Peyer's patch (tissue), 4 donors: ENCODE measurements at places on chromosomes 2 and 18. TPM values are rescaled to one million over a fixed set of nuclear protein-coding genes. Genes with fewer than 3 reads are reported as not detected.

UGT1A5 gene
- not detected for total RNA-seq

ST8SIA5 gene
- total RNA-seq: under 0.01 TPM

TEX44 gene
- not detected for total RNA-seq

GPBAR1 gene
- total RNA-seq: 4.3 TPM

ASB18 gene
- not detected for total RNA-seq

ABCG8 gene
- 31.5 TPM for total RNA-seq

DNA sequence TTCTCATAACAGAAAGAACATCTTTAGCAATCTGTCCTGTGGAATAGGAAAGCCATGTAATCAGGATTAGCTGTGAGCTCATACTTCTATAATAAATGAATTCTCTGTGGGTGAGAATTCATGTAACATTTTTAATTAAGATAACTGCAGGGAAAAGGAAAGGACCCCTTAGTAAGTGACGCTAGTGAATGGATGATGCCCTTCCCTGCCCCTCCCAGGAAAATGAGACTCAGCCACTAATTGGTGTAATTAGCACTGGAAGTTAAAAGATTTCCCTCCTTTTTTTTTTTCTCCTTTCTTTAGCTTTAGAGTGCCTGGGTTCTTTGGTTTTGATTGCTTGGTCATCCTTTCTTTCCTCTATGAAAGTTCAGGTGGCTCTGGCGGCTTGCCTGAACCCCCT lies 90.3 kb downstream of the VWA3B start:
- no peaks in the 10 kb centered on the region for H3K36me3 ChIP-seq
- H3K4me1 ChIP-seq: no peaks in the 10 kb centered on the region
- DNase-seq: no peak
- H3K4me3 ChIP-seq: no peak overlapping the region

DNA sequence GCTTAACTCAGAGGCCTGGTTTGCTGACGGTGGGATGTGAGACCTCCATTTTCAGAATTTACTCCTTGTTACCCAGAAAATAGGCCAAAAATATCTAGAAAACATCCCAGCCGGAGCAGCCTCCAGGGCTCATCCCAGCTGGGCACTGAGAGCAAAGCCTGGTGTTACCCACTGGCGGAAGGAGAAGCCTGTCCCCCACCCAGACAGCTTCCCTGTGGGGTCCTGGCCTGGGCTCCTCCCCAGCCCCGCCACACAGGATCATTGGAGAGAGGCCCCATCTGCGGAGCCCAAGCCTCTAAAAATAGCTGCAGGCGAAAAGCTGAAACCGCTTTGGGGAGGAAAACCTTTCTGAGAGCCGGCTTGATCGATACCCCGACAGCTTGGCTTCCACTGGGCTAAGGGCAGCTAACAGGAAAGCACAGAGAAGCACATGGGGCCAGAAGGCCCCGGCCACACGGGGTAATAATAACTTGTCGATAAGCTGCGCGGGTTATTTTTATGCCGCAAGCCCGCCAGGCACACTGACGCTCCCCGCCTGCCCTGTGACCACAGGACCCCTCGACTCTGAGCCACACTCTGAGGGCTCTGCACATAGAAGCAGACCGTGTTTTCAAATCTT lies 26.9 kb upstream of the FAHD2A start:
- H3K4me1 ChIP-seq: no peaks in the 10 kb centered on the region
- no peak for DNase-seq
- no peaks in the 10 kb centered on the region for H3K27me3 ChIP-seq
- H3K4me3 ChIP-seq: no peak overlapping the region

DNA sequence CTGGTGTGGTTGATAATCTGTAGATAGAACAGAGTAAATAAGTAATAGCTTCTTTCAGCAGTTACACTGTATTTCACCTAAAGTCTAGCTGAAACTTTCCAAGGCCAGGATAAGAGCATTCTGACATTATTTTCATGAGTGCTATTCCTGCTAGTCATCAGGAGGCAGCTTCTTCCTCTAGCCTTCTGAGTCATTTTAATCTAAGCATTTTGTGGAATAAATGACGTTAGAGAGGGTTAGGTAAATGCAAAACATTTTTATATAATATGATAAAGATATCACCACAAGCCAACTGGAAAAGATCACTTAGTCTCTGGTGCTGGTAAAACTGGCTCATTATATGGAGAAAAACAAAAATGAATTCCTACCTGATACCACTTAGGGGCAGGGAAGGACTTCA lies 138.5 kb downstream of the MEP1B start:
- H3K4me3 ChIP-seq: no peak overlapping the region
- no peak overlapping the region for H3K27ac ChIP-seq
- H3K4me1 ChIP-seq: no peaks in the 10 kb centered on the region
- H3K36me3 ChIP-seq: no peaks in the 10 kb centered on the region
- DNase-seq: no peak

GRCh38 chr18:3329471-3329870 lies 67.5 kb downstream of the MYL12B start:
- DNase-seq: no peak
- H3K27me3 ChIP-seq: no peaks in the 10 kb centered on the region
- H3K4me3 ChIP-seq: no peak overlapping the region
- no peak overlapping the region for H3K27ac ChIP-seq
- no peaks in the 10 kb centered on the region for H3K4me1 ChIP-seq

DNA sequence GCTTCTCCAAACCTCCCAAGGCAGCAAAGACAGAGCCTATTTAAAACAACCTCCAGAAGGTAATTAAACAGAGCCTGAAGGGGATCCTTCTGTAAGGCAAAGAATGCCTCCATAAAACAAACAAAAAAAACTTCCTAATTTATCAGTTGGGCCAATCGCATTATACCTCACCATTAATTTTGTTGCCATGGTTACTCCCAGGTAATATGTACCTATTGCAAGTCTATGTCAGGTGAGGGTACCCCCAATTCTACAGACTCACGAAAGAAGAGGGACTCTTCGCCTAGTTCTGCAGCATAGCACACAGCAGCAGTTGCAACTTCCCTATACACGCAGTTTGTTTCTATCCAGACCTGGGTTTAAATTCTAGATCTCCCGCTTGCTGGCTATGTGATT lies 38.8 kb downstream of the SFXN5 start:
- H3K4me1 ChIP-seq: no peaks in the 10 kb centered on the region
- peaks cover 9% of the 10 kb centered on the region for H3K36me3 ChIP-seq
- H3K27me3 ChIP-seq: no peaks in the 10 kb centered on the region
- no peak for DNase-seq
- H3K4me3 ChIP-seq: no peak overlapping the region

- H3K4me1 ChIP-seq: peaks cover 12% of the 10 kb centered on the region
- no peaks in the 10 kb centered on the region for H3K36me3 ChIP-seq
- no peak overlapping the region for H3K4me3 ChIP-seq
- H3K27me3 ChIP-seq: no peaks in the 10 kb centered on the region
Measured at GRCh38 chr2:8312221-8312620, 369.6 kb upstream of the ID2 start.

DNA sequence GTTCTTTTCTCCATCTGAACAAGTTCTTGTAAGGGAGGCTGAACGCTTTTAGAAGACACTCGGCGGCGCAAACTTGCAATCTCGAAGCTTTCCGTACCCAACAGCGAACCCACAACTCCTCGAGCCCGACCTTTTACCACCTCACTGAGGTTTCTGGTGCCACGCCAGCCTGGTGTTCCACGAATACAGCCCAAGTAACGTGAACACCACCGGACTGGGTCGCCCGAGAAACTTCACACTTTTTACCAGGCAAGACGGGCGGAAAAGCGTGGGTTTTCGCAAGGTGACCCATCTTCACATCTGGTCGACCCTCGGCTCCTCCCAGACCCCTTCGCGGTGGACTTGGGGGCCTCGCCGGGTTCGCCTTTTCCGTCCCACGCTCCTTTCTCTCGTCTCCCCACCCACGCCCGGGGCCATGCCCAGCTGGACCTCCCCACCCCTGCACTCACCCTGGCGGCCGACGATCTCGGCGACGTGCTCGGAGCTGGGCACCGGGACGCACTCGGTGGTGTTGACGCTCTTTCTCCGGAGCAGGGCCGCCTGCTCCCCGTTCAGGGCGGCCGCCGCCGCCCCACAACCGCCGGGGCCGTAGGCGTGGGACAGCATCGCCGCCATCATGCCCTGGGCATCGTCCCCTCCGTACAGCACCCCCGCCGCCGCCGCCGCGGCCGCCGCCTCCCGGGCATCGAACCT lies 1.2 kb downstream of the MEX3C start:
- H3K4me1 ChIP-seq: no peaks in the 10 kb centered on the region
- H3K4me3 ChIP-seq: peak overlapping the region; percentile 80
- no peaks in the 10 kb centered on the region for H3K36me3 ChIP-seq
- DNase-seq: peak; percentile 74

DNA sequence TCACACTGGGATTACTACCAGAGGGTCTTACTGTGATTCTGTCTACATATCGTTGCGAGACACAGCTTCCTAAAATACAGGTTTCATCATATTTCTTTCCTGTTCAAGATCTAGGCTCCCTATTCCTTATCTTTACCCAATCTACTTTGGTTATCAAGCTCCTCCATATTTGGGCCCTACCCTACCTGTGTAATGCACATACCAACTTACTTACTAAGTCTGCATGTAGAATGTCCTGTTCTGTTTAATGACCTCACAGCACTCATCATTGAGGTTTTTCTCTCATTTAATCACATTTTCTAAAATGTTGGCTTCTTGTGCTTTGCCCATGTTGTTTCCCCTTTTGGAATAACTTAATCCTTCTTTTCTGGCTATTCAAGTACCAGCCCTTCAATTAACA lies 551.1 kb downstream of the ZEB2 start:
- no peak overlapping the region for H3K27ac ChIP-seq
- DNase-seq: no peak
- H3K4me3 ChIP-seq: no peak overlapping the region
- H3K27me3 ChIP-seq: no peaks in the 10 kb centered on the region
- no peaks in the 10 kb centered on the region for H3K4me1 ChIP-seq

DNA sequence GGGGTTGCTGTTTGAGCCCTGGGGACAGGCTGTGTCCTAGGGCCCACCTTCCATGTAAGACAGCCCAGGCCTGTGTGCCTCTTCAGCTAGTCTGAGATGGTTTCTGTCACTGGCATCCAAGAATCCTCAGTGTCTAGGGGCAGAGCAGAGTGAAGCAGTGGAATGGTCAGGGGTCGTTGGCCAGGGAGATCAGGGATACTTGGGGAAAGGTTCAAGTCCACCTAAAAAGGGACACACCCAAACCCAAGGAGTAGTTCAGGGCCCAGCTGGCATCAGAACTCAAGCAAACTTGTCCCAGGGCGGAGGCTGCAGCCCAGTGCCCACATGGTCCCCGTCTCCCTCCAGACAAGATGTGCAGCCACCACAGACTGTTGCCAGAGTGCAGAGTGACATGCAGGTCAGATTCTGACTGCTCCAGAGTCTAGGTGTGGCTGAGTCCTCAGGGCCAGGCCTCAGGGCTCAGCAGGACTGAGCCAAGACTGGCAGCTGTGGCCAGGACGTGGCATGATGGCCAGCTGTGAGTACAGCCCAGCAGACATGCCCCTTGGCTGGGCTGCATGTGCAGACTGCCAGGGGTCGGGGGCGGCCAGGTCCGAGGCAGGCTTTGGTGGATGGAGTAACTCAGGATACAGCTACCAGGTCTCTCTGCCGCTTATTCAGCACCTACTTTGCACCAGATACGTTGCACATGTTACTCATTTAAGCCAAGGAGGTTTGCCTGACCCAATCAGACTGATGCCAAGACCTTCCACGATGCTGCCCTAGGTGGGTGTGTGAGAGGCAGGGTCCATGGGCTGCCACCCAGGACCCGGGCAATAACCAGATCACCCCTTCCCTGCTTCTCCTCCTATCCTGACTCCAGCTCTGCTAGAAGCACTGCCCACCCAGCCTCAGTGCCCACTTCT lies 146.6 kb downstream of the SMAD7 start:
- no peak overlapping the region for H3K4me3 ChIP-seq
- peaks cover 4% of the 10 kb centered on the region for H3K4me1 ChIP-seq
- no peaks in the 10 kb centered on the region for H3K36me3 ChIP-seq

DNA sequence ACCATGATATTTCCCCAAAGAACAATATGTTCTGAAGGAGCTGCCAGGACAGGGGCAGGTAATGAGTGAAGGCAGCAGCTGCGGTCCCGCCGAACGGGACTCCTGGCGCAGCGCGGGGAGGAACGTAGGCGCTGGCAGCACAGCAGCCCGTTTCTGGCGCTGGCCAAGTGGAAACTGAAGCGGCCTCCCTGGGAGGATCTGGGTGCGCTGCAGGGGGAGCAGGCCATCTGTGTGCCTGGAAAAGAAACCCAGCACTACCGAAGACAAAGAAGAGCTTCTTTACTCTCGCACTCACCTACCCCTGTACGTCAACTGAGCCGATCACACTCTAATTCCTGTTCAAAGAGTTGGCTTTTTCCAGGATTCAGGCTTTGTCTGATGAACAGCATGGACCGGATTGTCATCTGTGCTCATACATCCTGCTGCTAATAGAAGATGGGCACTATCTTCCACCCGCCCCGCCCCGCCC lies 11.8 kb downstream of the G6PC2 start:
- DNase-seq: no peak
- H3K4me3 ChIP-seq: peak overlapping the region; percentile 19
- no peaks in the 10 kb centered on the region for H3K4me1 ChIP-seq
- H3K27ac ChIP-seq: no peak overlapping the region
- H3K27me3 ChIP-seq: no peaks in the 10 kb centered on the region

DNA sequence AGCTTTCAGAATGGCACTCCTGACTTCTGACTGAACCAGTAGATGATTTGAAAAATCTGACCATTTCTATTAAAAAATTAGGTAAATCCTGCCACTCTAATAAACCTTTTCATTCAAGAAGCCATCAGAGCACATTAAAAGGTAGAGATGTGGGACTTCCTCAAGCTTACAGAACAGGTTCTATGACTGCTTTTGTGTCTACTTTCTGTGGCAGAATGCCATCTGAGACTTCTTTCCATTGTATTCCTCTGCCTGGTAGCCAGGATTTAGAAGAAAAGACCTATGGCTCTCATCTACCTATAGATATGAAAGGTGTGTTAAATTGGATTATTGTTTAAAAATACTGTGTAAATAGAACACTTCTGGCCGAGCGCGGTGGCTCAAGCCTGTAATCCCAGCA lies 99.9 kb upstream of the NABP1 start:
- H3K4me1 ChIP-seq: no peaks in the 10 kb centered on the region
- DNase-seq: no peak
- H3K27me3 ChIP-seq: no peaks in the 10 kb centered on the region
- H3K4me3 ChIP-seq: no peak overlapping the region
- H3K36me3 ChIP-seq: no peaks in the 10 kb centered on the region
- no peak overlapping the region for H3K27ac ChIP-seq

GRCh38 chr2:182426082-182426917 lies 536 bp downstream of the PDE1A start:
- no peak for DNase-seq
- peak overlapping the region; percentile 42 for H3K4me3 ChIP-seq
- no peaks in the 10 kb centered on the region for H3K36me3 ChIP-seq
- H3K4me1 ChIP-seq: no peaks in the 10 kb centered on the region
- H3K27ac ChIP-seq: no peak overlapping the region
- H3K27me3 ChIP-seq: no peaks in the 10 kb centered on the region

- H3K36me3 ChIP-seq: no peaks in the 10 kb centered on the region
- peak within 1 kb of the TSS; percentile 92 for H3K4me3 ChIP-seq
- H3K27me3 ChIP-seq: no peaks in the 10 kb centered on the region
Measured at GRCh38 chr2:101151146-101151858, at the start of gene TBC1D8. Gene TBC1D8, minus strand, starts transcription at chr2:101151382. Its CDS starts 129 bp downstream, at chr2:101151253.

GRCh38 chr2:19987936-19988335 lies 2.0 kb downstream of the WDR35 start:
- H3K4me1 ChIP-seq: peaks cover 11% of the 10 kb centered on the region
- no peak overlapping the region for H3K4me3 ChIP-seq
- no peak overlapping the region for H3K27ac ChIP-seq
- DNase-seq: no peak
- H3K27me3 ChIP-seq: no peaks in the 10 kb centered on the region
